ENCODE measurements at places on chromosomes 1 and 21. TPM values are rescaled to one million over a fixed set of nuclear protein-coding genes. Genes with fewer than 3 reads are reported as not detected.

SH2D1B gene
- 0.12 TPM for total RNA-seq

SDC3 gene
- 128 TPM for total RNA-seq

CDC7 gene
- total RNA-seq: 1.6 TPM

ZBTB8A gene
- 7.3 TPM for total RNA-seq

S100A7 gene
- not detected for total RNA-seq

MXRA8 gene
- total RNA-seq: 73.1 TPM

DNAJC6 gene
- 6.0 TPM for total RNA-seq

F13B gene
- total RNA-seq: 2.3 TPM

RASSF5 gene
- total RNA-seq: 49.5 TPM

KRTAP11-1 gene
- 0.23 TPM for total RNA-seq

CORT gene
- total RNA-seq: 0.66 TPM

COL8A2 gene
- 10.8 TPM for total RNA-seq

BLACAT1 gene
- 0.81 TPM for total RNA-seq

OR2T35 gene
- not detected for total RNA-seq

TSPEAR gene
- 0.06 TPM for total RNA-seq

GJA5 gene
- 8.8 TPM for total RNA-seq

TMEM234 gene
- total RNA-seq: 35.1 TPM

TSNAX gene
- 31.7 TPM for total RNA-seq

OR6N1 gene
- not detected for total RNA-seq

ATAD3C gene
- 7.0 TPM for total RNA-seq

LORICRIN gene
- not detected for total RNA-seq

SPRR2B gene
- total RNA-seq: not detected

LCE7A gene
- not detected for total RNA-seq

All from mucosa of gallbladder (tissue), 1 donor.